ENCODE measurements at places on chromosomes 6 and 20. TPM values are rescaled to one million over a fixed set of nuclear protein-coding genes. Genes with fewer than 3 reads are reported as not detected.
A peak's percentile ranks its signal among the peaks of the same experiment; 100 is the strongest.

GRCh38 chr6:112041535-112041934 is 12.4 kb upstream of the CCN6 start:
- DNase-seq: peak; percentile 23

- no peak for DNase-seq
These were observed 31.9 kb upstream of the ANKEF1 start for GRCh38 chr20:10002866-10003265.

DNA sequence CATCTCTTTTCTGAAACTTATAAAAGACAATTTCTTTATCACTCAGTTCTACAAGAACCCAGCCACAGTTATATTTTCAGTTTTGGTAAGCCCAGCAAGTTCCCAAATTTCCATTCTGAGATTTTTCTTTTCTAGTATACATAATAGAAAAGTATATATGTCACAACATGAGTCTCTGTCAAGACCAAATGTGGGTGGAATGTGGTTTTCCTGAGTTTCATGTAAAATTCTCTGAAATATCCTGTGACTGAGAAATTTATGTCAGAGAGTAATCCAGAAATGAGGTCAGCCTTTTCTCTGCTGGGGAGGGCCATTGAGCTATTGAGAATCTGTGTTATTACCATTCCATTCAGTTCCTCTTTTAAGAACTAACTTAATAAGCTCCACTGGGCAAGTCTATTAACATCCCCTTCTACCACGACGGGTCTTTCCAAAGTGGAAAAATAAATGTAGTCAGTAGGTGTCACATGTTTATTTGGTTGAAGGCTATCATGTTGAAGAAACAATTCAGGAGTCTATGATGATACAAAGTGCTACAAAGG is 100.7 kb upstream of the HMGN3 start:
- DNase-seq: no peak

GRCh38 chr20:64119301-64119680 is 11.9 kb upstream of the NPBWR2 start:
- DNase-seq: no peak

GRCh38 chr6:439641-440167 is 48.2 kb downstream of the IRF4 start:
- DNase-seq: no peak

DNA sequence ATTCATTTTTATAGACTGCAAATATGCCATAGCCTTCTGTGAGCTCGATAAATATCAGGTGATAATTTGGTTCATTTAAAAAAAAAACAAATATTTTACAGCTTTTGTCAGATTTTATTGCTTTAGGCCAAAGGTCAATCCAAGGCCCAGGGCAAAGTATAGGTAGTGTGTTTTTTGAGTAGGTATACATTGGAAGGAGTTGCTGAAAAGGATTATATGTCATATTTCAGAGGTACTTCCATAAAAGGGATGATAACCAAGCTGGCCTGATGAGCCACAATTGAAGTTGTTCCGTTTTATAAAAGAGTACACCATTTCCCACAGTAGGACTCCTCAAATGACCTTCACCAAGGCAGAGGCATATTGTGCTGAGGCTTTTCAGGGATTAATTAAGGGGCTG is 452.8 kb upstream of the FLRT3 start:
- DNase-seq: no peak

Gene DOK5
- 4.1 TPM for total RNA-seq

Gene MAP7
- total RNA-seq: 1.4 TPM

Gene FYN
- total RNA-seq: 227 TPM

Gene PRPF6
- total RNA-seq: 81.5 TPM

Gene PGM3
- 52.4 TPM for total RNA-seq

Gene POM121L2
- not detected for total RNA-seq

Gene ADA
- 8.2 TPM for total RNA-seq
